Calu3 (cell line): ENCODE measurements at places on chromosomes 6 and 20. TPM values are rescaled to one million over a fixed set of nuclear protein-coding genes. Genes with fewer than 3 reads are reported as not detected.

- H3K36me3 ChIP-seq: no peaks in the 10 kb centered on the region
- H3K27me3 ChIP-seq: no peaks in the 10 kb centered on the region
- peak overlapping the region; percentile 85 for H3K27ac ChIP-seq
- H3K4me1 ChIP-seq: peaks cover 29% of the 10 kb centered on the region
- H3K4me3 ChIP-seq: no peak overlapping the region
- DNase-seq: no peak
Measured at GRCh38 chr20:11153819-11154218, 480.0 kb upstream of the JAG1 start.

- H3K27me3 ChIP-seq: no peaks in the 10 kb centered on the region
- DNase-seq: no peak
- no peak overlapping the region for H3K4me3 ChIP-seq
- H3K27ac ChIP-seq: no peak overlapping the region
- H3K4me1 ChIP-seq: no peaks in the 10 kb centered on the region
Measured at GRCh38 chr20:31515775-31516107, 1.5 kb downstream of the HM13 start.

TMEM244 gene
- not detected in 2 replicates for total RNA-seq

PTGIS gene
- total RNA-seq: 0.26 and 0.29 TPM in 2 replicates

CEP43 gene
- total RNA-seq: 28.3 and 34.9 TPM in 2 replicates

SYCP2 gene
- 56.0 and 58.1 TPM in 2 replicates for total RNA-seq

MCHR2 gene
- total RNA-seq: not detected in 2 replicates
